HFF-Myc (cell line): ENCODE measurements at places on chromosomes 11 and 22.

DNA sequence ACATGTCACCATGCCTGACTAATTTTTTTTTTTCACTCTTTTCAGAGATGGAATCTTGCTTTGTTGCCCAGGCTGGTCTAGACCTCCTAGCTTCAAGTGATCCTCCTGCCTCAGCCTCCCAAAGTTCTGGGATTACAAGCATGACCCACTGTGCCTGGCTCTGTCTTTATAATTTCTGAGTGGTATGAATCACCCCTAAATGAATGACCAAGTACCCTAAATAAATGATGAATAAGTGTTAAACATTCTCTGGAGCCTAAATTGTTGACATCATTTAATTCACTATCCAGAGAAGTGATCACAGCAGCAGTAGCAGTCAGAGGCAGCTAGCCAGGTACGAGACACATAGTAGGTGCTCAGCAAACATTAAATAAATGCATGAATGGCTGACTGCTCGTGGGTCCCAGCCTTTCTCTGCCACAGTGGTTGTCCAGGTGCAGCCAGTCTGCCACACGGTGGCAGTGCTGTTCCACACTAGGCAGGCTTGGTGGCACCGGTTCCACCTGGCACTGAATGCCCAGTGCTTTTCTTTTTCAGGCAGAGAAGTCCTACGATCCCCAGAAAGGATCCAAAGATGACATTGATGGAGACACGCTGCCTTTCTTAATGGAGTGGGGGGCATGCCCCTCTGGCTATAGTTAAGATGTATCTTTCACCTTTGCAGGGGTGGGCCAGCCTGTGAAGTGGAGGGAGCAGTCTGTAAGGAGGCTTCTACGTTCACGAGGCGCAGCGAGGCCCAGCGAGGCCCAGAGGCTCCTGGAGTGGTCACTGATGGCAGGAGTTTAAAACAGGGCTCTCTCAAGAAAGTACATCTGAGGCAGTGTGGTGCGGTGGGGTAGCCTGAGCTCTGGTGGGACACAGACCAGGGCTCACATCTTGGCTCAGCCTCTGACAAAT is 8.7 kb upstream of the TTC12 start:
- DNase-seq: peak; percentile 19

- DNase-seq: no peak
These were observed 12.5 kb upstream of the NELL1 start for GRCh38 chr11:20656901-20657300.

- no peak for DNase-seq
These were observed 215.3 kb downstream of the BARX2 start for GRCh38 chr11:129590753-129591475.

- DNase-seq: no peak
These were observed 74.4 kb downstream of the MS4A13 start for GRCh38 chr11:60589611-60590010.

- DNase-seq: no peak
These were observed 189.3 kb downstream of the GUCY1A2 start for GRCh38 chr11:106828976-106829375.

DNA sequence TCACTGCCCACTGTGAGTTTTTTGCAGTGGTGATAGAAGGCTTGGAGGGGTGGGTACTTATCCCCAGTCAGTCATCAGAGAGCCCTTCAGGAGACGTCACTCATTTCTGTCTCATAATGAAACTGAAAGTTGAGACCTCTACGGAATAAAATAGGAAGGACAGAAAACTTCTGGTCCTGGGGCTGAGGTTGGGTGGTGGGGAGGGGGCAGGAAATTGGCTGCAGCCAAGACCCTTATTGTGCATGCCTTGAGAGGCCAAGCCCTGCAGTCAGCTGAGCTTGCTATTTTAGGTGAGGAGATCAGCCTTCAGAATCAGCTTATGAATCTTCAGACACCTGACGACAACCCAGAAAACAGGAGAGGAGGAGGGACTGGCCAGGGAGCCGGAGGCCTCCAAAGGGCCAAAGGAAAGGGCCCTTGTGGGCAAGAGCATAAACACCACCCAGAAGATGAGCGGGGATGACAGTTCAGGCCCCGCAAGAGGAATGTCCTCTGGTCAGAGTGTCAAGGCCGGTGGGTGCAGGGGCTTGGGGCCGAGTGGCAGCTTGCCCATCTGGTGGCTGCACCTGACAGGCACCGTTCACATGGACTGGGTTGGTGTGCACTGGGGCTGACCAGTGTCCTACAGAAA is 17.9 kb upstream of the ADA2 start:
- DNase-seq: no peak
